ENCODE measurements at places on chromosomes 6 and 20. TPM values are rescaled to one million over a fixed set of nuclear protein-coding genes. Genes with fewer than 3 reads are reported as not detected.
A peak's percentile ranks its signal among the peaks of the same experiment; 100 is the strongest.

Gene TBX18
- total RNA-seq = not detected

Gene GPR63
- 3.2 TPM for total RNA-seq

Gene SLC26A8
- not detected for total RNA-seq

Gene CALHM6
- 29.2 TPM for total RNA-seq

Gene KIF6
- 0.08 TPM for total RNA-seq

Gene HSPA12B
- not detected for total RNA-seq

DNA sequence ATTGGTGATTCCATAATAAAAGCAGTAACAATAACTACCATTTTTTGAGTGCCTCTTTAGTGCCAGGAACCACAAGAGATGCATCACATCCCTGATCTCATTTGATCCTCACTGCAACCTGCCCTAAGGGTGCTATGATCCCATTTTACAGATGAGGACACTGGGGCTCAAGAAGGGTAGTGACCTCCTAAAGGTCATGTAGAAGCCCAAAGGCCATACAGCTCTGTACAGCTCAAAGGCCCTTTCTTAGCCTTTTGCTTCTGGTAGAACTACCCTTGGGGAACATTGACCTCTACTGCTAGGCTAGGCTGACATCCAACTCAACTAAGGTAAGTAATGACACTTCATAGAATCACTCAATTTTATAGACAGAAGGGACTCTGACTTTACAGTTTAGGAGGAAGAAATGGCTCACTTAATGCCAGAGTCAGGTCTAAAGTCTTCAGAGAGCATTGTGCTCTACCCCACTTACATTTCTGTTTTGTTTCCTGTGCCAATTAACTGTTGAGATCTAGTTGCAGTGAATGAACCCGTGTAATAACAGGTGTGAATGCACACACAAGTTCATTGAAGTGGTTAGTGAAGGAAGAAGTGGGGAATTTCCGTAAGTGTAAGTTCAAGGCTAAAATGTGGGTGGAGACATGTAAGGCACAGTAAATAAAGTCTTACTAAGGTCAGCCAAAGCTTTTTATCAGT lies 10.7 kb downstream of the SLC9A8 start:
- DNase-seq = peak; percentile 33

DNA sequence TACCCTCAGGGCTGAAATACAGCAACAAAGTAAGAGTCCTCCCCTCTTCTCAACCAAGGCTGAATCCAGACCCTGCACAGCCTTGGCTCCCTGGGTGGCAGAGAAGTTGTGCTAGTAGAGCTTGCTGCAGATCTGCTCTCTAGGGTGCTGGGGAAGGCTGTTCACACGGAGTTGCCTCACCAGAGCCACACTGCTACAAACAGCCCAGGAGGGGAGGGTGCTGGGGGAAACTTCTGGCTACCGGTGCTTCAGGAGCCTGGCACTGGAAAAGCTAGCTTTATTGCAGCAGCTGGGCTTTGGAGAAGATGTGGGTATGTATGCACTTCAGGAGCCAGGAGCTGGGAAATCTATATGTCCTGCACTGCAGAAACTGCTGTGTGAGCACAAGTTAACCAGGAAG lies 37.6 kb upstream of the SUPT3H start:
- no peak for DNase-seq

DNA sequence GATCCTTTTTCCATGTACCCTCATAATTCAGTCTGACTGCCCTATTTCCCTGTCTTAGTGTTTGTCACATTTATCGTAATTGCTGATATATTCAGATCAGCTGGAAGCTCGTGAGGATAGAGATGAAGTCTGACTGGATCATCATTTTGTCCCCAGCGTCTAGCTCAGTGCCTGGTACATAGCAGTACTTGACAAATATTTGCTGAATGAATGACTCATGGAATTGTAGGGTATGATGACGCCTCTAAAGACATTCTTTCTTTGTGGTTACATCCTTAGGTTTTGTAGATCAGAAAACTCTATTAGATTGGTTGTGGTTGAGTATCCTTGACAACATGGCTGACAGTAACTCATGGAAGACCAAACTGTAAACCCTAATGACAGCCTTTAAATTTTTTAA lies 68.9 kb downstream of the MTHFD1L start:
- DNase-seq = no peak

DNA sequence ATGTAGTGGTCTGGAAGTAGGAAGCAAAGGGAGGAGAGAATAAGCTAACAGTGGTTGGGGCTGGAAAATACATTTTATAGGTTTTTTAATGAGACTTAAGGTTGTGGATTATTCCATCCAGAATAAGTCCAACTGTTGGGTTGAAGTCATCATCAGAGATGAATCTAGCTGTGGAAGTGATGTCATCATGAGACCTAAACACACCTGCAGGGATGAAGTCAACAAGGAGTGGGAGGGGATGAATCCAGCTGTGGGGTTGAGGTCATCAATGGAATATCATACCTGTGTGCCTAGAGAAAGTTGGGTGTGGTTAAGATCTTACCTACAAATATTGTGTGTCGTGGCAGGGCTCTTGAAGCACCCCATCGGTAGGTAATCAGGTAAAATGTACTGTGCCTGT lies 730.7 kb downstream of the RFPL4B start:
- DNase-seq = no peak

GRCh38 chr6:130524552-130524951 lies 158.7 kb downstream of the TMEM200A start:
- DNase-seq = no peak

DNA sequence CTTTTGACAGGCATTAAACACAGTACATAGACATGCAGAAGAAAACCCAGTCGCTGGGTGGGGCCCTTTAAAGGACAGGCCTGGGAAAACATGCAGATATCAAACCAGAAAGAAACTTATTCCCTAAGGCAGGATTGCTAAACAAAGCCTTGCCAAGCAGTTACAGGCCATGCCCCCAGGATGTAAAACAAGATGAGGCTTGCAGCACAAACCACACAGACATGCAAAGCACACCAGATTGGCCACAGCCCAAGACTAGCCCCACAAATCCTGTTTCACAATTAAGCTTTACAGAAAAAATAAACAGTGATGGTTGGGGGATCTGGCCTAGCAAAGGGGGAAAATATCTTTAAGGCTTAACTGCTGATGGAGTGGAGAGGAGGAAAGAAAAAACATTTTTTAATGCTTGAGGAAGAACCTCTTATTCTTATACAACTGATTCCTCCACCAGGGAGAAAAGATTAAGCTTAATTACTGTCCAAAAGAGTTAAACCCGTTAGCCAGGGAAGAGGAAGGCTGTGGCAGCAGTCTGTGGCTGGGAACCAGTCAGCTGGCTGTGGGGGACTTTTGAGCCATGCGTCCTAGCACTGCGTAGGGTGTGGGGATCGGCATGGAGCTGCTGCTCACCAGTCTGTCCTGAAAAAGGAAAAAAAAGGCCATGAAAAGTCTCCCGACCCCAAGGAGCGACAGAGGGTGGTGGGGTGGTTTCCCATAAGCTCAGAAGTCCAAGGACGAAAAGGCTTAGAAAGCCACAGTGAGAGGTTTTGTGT lies 28.4 kb downstream of the COL19A1 start:
- no peak for DNase-seq

- no peak for DNase-seq
Measured at GRCh38 chr6:21749754-21750153, 156.2 kb downstream of the SOX4 start.

DNA sequence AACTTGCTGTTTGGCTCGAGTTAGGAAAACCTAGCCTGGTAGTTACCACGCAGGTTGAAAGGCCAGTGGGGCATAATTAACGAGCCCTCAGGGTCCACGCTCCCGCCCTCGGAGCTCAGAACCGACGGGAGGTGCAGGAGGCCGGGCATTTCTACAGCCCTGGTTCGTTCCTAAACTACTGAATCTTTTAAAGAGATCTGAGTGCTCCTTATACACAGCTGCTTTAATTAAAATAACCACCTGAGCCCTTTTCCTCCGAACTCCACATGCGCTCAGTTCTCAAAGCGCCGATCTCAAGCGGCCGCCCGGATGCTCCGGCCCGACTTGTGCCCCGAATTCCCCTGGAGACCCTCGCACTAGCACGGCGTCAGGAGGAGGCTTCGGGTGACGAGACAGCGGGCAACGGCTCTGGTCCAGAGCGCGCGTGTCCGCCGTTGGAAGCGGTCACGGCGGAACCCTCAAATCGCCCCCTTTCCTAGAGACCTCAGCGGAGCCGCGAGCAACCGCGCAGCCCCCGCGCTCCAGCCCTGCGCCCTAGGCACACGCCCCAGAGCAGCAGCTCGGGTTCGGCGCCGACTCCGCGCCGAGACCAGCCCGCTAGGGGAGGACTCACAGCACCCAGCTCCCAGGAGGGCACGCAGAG lies 397 bp downstream of the WDR27 start:
- DNase-seq = no peak

- DNase-seq = no peak
Measured at GRCh38 chr6:36592221-36592655, 1.9 kb upstream of the SRSF3 start.

DNA sequence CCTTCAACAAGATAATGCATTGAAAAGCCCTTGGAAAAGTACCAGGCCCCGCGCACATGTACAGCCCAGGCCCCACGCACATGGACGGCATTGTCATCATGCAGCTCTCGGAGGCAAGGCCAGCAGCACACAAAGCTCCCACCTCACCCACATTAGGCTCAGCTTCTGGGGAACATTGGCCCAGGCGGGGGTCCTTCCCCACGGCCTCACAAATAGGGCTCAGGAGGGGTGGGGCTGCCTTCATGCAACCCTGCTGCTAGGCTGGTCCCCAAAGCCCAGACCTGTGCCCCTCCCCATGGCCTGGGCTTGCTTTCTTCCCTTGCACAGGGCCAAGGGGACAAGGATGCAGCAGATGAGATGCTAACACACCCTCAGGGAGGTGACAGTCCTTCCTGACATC lies 26.7 kb downstream of the NPEPL1 start:
- DNase-seq = no peak

- DNase-seq = no peak
Measured at GRCh38 chr20:1775117-1775516, 117.5 kb upstream of the SIRPG start.

- DNase-seq = no peak
Measured at GRCh38 chr6:71279321-71279720, 9.3 kb upstream of the OGFRL1 start.

DNA sequence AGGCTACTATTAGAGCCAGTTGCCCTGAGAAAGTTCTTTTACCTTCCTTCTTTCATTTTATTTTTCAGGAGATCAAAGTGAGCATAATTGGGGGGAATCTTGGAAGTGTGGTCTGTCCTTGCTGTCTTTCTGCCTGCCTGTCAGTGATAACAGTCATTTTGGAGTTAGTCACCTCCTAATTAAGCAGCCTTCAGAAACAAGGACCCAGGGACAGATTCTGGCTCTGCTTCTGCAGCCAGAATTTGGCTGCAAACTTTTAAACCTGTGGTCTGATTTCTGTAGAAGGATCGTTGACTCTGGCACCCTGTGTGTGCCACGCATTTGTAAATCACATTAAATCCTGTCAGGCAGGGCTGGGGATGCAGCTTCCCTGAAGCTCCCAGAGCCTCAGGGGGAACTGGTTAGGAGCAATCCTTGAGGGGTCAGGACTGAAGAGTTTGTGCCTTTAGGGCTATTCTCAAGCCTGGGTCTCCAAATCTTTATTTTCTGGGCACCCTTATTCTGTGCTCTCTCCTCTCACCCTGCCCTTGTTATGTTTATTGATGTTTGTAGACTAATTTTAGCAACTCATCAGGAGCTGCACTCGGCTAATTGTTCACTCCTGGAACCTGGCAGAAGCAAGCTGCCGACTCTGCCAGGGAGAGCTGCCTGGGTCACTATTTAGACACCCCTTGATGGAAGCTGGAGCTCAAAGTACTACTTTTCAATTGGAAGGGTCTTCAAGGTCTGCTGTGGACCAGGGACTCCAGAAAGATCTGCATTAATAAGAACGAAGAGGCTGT lies 6.8 kb downstream of the NOX3 start:
- no peak for DNase-seq

GRCh38 chr20:14955399-14955798 lies 618.0 kb upstream of the FLRT3 start:
- no peak for DNase-seq

DNA sequence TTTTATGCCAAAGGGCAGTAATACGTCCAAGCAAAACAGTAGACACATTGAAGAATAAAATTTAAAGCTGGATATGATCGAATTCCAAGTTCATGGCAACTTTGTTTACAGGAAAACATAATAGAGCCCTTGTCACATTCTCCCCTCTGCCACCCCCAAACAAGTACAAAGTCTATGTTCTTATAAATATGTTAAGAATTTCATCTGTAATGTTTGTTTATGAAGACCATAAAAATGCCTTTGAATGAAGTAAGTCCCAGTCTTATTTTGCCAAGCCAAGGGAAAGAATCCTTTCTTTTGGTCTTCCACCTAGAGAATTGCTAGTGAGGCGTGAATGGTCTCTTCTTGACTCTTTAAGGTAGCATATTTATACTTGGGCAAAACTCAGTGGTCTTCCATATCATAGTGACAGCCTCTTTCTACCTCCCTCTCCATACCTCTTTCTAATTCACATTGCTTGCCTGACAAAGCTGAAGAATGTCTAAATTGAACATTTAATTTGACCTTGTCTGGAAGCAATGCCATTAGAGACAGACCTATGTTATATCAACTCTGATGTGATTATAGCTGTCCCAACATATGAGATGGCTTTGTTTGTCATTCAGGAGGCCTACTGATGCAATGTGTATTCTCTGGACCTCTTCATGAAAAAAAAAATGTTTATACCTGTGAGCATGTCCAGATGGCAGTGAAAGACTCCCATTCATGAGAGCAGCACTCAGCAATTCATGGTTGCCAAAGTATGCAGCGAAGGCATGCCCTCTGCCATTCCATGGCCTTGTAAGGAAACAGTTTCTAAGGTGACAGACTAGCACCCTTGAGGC lies 70.6 kb upstream of the CCN2 start:
- no peak for DNase-seq

DNA sequence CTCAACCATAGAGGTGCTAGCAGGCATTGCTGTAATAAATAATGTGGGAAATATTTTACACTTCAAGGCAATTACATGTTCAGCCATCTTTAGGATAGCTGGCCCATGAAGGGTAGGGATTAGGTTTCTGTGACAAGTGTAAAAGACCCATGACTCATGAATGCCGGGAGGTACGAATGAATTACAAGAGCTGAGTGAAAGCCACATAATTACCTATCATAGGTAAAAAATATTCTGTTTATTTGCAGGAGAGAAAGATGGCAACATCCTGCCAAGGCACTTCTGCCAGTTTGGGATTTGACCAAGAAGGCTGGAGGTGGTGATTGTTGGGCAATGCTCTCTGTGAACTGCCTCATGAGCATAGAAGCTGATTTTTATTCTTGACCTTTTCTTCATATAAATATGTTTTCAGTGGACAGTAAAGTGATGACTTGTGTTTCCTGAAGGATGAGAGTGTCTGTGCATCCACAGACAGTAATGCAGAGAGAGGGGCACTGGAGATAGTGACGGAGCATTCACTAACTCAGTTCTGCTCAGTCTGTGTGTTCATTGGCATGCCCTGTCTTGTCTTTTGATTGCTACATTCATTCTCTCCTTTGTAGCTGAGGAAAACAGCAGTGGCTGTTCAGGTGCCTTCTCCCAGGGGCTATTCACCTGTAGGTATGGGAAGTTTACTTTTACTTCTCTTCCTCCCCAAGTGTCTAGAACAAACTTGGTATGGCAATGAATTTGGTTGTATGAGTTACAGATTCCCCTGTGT lies 481.1 kb downstream of the TFAP2B start:
- DNase-seq = no peak
